ENCODE measurements at places on chromosomes 5 and 9. TPM values are rescaled to one million over a fixed set of nuclear protein-coding genes. Genes with fewer than 3 reads are reported as not detected.

GDA gene
- 0.58 TPM for total RNA-seq

RC3H2 gene
- total RNA-seq = 68.6 TPM

RANBP3L gene
- 0.52 TPM for total RNA-seq

PCDHA9 gene
- 4.0 TPM for total RNA-seq

ANKRD34B gene
- total RNA-seq = not detected

SPINK4 gene
- total RNA-seq = not detected

WNK2 gene
- 66.0 TPM for total RNA-seq

GPR150 gene
- not detected for total RNA-seq

FIBCD1 gene
- 1.8 TPM for total RNA-seq

SLCO6A1 gene
- total RNA-seq = 6.2 TPM

EIF4E1B gene
- not detected for total RNA-seq

ST8SIA4 gene
- total RNA-seq = 9.6 TPM

MYMK gene
- total RNA-seq = not detected

CARTPT gene
- total RNA-seq = not detected

GNAQ gene
- 44.4 TPM for total RNA-seq

TXNDC8 gene
- total RNA-seq = not detected

OTULINL gene
- 3.0 TPM for total RNA-seq

SV2C gene
- 0.18 TPM for total RNA-seq

ADAMTS19 gene
- total RNA-seq = 12.8 TPM

TUBB4B gene
- total RNA-seq = 148 TPM

GLE1 gene
- total RNA-seq = 16.7 TPM

PCDHGB7 gene
- 14.1 TPM for total RNA-seq

ANKRA2 gene
- 35.5 TPM for total RNA-seq

SPINK1 gene
- total RNA-seq = 1.4 TPM

PCDHA10 gene
- 18.6 TPM for total RNA-seq

SLC34A3 gene
- total RNA-seq = 0.27 TPM

ANGPTL2 gene
- 16.6 TPM for total RNA-seq

ZNF483 gene
- total RNA-seq = 13.0 TPM

SLC1A3 gene
- 55.0 TPM for total RNA-seq

GRIA1 gene
- total RNA-seq = 1.3 TPM

IRGM gene
- 0.24 TPM for total RNA-seq

PCDHGA10 gene
- 30.7 TPM for total RNA-seq

FOXI1 gene
- not detected for total RNA-seq

MPDZ gene
- 190 TPM for total RNA-seq
